ENCODE measurements at places on chromosomes 13 and 19. TPM values are rescaled to one million over a fixed set of nuclear protein-coding genes. Genes with fewer than 3 reads are reported as not detected.

The ZBTB45 gene
- total RNA-seq, result 7.8 TPM

The IGSF23 gene
- 1.2 TPM for total RNA-seq

The LGALS14 gene
- total RNA-seq, result not detected

The DAZAP1 gene
- 92.8 TPM for total RNA-seq

The LILRB1 gene
- total RNA-seq, result not detected

The AP2A1 gene
- total RNA-seq, result 108 TPM

The ZNF493 gene
- total RNA-seq, result 1.1 TPM

The AXL gene
- total RNA-seq, result 183 TPM

The ADPRHL1 gene
- 2.6 TPM for total RNA-seq

The C5AR1 gene
- total RNA-seq, result not detected
